Fibroblast of gingiva (primary cell): ENCODE measurements at places on chromosomes 16 and 17.

- DNase-seq, result no peak
These were observed 23.4 kb downstream of the LMF1 start for GRCh38 chr16:947255-947921.

DNA sequence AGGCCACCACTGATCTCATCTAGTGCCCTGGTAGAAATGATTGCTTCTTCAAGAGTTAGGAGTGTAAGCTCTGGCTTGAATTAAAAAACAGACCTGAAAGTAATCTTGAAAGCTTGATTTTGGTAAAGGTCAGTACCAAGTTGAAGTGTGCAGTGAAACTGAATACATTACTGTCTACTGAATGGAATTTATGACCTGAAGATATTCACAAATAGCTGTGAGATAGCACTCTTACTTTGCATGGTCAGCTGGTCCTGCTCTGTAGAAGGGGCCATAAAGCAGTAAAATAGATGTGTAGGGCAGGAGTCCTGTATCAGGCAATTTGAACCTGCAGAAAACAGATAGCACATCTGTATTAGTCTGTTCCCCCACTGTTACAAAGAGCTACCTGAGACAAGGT, 78.6 kb downstream of the MYH13 start:
- no peak for DNase-seq

DNA sequence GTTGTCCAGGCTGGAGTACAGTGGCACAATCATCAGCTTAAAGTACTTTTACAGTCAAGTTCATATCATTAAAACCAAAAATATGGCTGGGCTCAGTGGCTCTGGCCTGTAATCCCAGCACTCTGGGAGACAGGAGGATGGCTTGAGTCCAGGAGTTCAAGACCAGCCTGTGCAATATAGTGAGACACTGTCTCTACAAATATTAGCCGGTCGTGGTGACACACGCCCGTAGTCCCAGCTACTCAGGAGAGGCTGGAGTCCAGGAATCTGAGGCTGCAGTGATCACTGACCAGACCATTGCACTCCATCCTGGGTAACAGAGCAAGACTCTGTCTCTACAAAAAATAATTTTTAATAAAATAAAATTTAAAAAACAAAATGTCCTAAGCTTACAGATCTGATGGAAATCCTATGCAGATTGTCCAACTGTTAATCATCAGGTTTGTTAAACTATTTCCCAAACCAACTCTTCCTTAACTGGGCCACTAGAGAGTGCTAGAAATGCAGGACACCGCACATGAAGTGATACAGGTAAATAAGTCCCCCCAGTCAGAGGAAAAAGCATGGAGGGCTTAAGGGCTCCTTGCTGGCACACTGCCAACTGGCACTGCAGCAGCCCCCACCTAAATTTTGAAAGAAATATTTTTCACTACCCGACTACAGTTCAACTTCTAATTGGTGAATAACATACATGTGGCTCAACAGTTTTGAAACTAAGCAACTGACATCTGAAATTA, 2.8 kb downstream of the USP22 start:
- DNase-seq, result peak; percentile 68

- no peak for DNase-seq
These were observed 8.6 kb downstream of the XYLT1 start for GRCh38 chr16:17461951-17462729.

GRCh38 chr16:911604-912321, 59.0 kb downstream of the LMF1 start:
- no peak for DNase-seq

- no peak for DNase-seq
These were observed 141.3 kb upstream of the CACNG3 start for GRCh38 chr16:24114876-24115275.

DNA sequence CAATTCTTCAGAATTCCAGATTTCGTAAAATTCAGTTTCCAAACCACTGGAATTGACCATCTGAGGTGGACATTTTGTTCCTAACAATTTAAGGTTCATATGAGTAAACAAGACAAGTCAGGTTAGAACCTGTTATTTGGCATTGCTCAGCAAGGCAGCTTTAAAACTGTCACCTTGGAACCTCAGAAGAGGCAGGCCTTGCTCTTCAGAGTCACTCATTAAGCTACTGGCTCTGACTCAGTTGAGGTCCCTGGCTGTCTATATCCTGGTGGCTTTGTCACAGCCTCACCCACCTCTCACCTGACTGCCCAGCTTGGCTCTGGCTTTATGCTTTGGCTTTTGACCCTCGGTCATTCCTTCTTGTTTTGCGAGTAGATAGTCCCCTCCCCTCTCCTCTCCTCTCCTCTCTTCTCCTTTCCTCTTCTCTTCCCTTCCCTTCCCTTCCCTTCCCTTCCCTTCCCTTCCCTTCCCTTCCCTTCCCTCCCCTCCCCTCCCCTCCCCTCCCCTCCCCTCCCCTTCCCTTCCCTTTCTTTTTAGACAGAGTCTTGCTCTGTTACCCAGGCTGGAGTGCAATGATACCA, 238.4 kb downstream of the SHISA9 start:
- DNase-seq, result no peak

GRCh38 chr16:78421181-78421708, 321.8 kb downstream of the WWOX start:
- no peak for DNase-seq

DNA sequence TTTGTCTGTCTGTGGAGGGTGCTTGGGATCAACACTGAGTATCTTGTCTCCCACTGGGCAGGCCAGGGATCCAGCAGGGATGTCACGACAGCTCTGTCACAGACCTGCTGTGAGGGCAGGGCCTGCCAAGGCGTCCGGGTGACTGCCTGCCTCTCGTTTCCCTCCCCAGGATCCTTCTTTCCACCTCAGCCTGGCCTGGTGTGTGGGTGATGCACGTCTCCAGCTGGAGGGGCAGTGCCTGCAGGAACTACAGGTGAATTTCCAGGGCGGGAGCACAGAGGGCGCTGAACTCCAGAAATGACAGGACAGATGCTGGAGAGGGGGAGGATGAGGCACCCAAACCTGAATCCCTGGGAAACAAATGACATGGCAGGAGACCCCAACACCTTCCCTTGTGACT, 6.8 kb upstream of the MMP15 start:
- DNase-seq, result no peak

- no peak for DNase-seq
These were observed 20.7 kb upstream of the FOXJ1 start for GRCh38 chr17:76161619-76162266.
